Smooth muscle cell of trachea (primary cell): ENCODE measurements at places on chromosomes 2 and 18. TPM values are rescaled to one million over a fixed set of nuclear protein-coding genes. Genes with fewer than 3 reads are reported as not detected.

Gene CPSF3
- total RNA-seq, result 52.8 and 83.0 TPM in 2 replicates

Gene RAB27B
- 1.0 and 2.0 TPM in 2 replicates for total RNA-seq

Gene CNTNAP5
- total RNA-seq, result not detected in 2 replicates

Gene CCL20
- total RNA-seq, result 2.2 TPM in 1 of 2 replicates, not detected in the other

Gene TMX3
- 85.3 and 132 TPM in 2 replicates for total RNA-seq

Gene IL1F10
- not detected in 2 replicates for total RNA-seq

Gene SGPP2
- not detected in 2 replicates for total RNA-seq

Gene IL36RN
- total RNA-seq, result not detected in 2 replicates

Gene CUL3
- total RNA-seq, result 45.0 and 78.2 TPM in 2 replicates

Gene ASB18
- total RNA-seq, result not detected in 2 replicates

Gene ARHGAP28
- 13.4 and 21.5 TPM in 2 replicates for total RNA-seq

Gene LINC00305
- not detected in 2 replicates for total RNA-seq

Gene SNORC
- total RNA-seq, result 0.29 and 1.7 TPM in 2 replicates

Gene IL37
- not detected in 2 replicates for total RNA-seq

Gene SCN7A
- total RNA-seq, result 14.5 and 16.4 TPM in 2 replicates

Gene LDLRAD4
- under 0.01 and 0.17 TPM in 2 replicates for total RNA-seq

Gene DAW1
- total RNA-seq, result 0.17 and 0.29 TPM in 2 replicates

Gene RAB6D
- under 0.01 TPM in 1 of 2 replicates, not detected in the other for total RNA-seq

Gene NR4A2
- total RNA-seq, result 0.15 and 0.33 TPM in 2 replicates

Gene CKAP2L
- 0.50 and 15.3 TPM in 2 replicates for total RNA-seq

Gene MAP3K19
- not detected in 2 replicates for total RNA-seq

Gene PPP1R7
- total RNA-seq, result 78.1 and 84.2 TPM in 2 replicates

Gene MPPE1
- total RNA-seq, result 32.4 and 39.9 TPM in 2 replicates

Gene ADCYAP1
- total RNA-seq, result not detected in 2 replicates

Gene RUFY4
- not detected in 2 replicates for total RNA-seq

Gene COL6A3
- 2,183 and 3,095 TPM in 2 replicates for total RNA-seq

Gene LOXL3
- total RNA-seq, result 27.3 and 53.9 TPM in 2 replicates

Gene CRYGD
- total RNA-seq, result not detected in 2 replicates

Gene UGT1A7
- total RNA-seq, result not detected in 2 replicates

Gene NEURL3
- total RNA-seq, result 0.17 TPM in 1 of 2 replicates, not detected in the other

Gene BCL2
- total RNA-seq, result 2.5 and 3.1 TPM in 2 replicates

Gene PSME4
- total RNA-seq, result 28.6 and 52.7 TPM in 2 replicates

Gene RNU2-63P
- not detected in 2 replicates for total RNA-seq

Gene CTAGE1
- total RNA-seq, result under 0.01 TPM in 1 of 2 replicates, not detected in the other

Gene ANKRD30BL
- total RNA-seq, result not detected in 2 replicates

Gene CREG2
- 0.44 and 0.83 TPM in 2 replicates for total RNA-seq

Gene CHMP3
- total RNA-seq, result 78.2 and 139 TPM in 2 replicates

Gene ANKRD23
- total RNA-seq, result 1.2 and 1.9 TPM in 2 replicates

Gene SPHKAP
- total RNA-seq, result under 0.01 TPM in 1 of 2 replicates, not detected in the other

Gene FLACC1
- 1.3 and 2.0 TPM in 2 replicates for total RNA-seq

Gene ATL2
- total RNA-seq, result 47.6 and 64.6 TPM in 2 replicates

Gene HAAO
- 2.3 and 6.3 TPM in 2 replicates for total RNA-seq

Gene RIOK3
- total RNA-seq, result 65.2 and 82.6 TPM in 2 replicates

Gene UCN
- total RNA-seq, result 1.5 and 1.8 TPM in 2 replicates

Gene TGFA
- total RNA-seq, result 0.73 TPM in 1 of 2 replicates, not detected in the other

Gene CFC1
- not detected in 2 replicates for total RNA-seq

Gene CD8A
- total RNA-seq, result not detected in 2 replicates

Gene CYTIP
- total RNA-seq, result not detected in 2 replicates

Gene APLF
- 3.8 and 5.8 TPM in 2 replicates for total RNA-seq

Gene ERCC3
- total RNA-seq, result 39.4 and 55.7 TPM in 2 replicates

Gene SERPINB12
- total RNA-seq, result not detected in 2 replicates
